ENCODE measurements at places on chromosomes 11 and 22.

DNA sequence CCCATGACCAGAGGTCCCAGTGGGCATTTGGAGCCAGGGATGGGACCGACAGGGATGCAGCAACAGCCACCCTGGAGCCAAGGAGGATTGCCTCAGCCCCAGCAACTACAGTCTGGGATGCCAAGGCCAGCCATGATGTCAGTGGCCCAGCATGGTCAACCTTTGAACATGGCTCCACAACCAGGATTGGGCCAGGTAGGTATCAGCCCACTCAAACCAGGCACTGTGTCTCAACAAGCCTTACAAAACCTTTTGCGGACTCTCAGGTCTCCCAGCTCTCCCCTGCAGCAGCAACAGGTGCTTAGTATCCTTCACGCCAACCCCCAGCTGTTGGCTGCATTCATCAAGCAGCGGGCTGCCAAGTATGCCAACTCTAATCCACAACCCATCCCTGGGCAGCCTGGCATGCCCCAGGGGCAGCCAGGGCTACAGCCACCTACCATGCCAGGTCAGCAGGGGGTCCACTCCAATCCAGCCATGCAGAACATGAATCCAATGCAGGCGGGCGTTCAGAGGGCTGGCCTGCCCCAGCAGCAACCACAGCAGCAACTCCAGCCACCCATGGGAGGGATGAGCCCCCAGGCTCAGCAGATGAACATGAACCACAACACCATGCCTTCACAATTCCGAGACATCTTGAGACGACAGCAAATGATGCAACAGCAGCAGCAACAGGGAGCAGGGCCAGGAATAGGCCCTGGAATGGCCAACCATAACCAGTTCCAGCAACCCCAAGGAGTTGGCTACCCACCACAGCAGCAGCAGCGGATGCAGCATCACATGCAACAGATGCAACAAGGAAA lies 27.3 kb upstream of the L3MBTL2 start:
- DNase-seq, result no peak

DNA sequence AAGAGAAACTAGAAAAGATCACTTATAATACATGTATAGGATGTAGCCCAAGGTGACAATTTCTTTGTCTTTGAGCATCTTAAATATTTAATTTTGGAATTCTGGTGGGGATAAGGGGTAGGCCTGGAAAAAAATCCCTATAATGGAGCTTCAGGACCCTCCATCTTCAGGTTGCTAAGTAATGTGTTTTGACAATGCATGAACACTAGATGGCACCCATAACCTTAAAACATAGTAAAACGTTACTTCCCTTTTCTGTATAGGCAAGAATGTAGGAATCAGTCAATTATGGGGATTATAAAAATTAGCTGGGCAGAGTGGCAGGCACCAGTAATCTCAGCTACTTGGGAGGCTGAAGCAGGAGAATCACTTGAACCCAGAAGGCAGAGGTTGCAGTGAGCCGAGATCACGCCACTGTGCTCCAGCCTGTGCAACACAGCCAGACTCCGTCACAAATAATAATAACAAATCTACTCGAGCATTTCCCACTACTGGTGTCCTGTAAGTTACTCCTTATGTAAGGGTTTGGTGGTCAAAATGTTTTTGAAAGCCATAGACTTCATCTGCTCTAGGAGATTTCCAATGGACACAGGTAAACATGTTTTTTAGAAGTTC lies 541.9 kb upstream of the CCDC90B start:
- DNase-seq, result no peak

DNA sequence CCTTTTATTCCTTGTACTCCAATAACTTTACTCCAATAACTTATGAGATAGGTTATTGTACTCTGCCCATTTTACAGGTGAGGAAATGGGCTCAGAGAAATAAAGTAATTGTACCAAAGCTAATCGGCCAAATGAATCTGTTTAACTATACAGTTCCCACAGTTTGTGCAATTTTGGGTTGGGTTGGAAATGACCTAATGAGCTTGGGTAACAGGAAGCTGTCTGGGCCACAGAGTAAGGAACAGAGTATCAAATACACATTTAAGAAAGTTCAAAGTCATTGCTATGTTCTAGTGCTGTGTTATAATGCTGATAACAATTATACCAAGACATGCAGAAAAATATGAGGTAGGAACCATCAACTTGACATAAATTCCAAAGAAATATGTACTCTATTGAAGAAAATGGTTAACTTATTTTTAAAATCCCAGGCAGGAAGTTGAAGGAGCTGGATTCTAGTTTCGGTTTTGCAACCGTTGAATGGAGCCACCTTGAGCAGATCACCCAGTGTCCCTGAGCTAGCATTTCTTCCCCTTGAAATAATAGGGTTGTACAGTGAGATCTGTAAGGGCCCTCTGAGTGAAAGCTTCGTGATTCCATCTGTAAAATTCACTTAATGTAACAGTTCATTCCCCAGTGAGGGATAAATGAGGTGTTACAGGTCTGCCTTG lies 360.9 kb upstream of the NARS2 start:
- DNase-seq, result no peak

GRCh38 chr11:12193515-12194336 lies 83.3 kb downstream of the MICAL2 start:
- DNase-seq, result no peak

GRCh38 chr22:42994276-42994916 lies 20.6 kb downstream of the PACSIN2 start:
- DNase-seq, result no peak

GRCh38 chr11:73404048-73404447 lies 27.8 kb downstream of the RELT start:
- no peak for DNase-seq

GRCh38 chr11:129224538-129224937 lies 32.4 kb upstream of the ARHGAP32 start:
- DNase-seq, result no peak

GRCh38 chr11:132472411-132473172 lies 1059.7 kb downstream of the OPCML start:
- no peak for DNase-seq

DNA sequence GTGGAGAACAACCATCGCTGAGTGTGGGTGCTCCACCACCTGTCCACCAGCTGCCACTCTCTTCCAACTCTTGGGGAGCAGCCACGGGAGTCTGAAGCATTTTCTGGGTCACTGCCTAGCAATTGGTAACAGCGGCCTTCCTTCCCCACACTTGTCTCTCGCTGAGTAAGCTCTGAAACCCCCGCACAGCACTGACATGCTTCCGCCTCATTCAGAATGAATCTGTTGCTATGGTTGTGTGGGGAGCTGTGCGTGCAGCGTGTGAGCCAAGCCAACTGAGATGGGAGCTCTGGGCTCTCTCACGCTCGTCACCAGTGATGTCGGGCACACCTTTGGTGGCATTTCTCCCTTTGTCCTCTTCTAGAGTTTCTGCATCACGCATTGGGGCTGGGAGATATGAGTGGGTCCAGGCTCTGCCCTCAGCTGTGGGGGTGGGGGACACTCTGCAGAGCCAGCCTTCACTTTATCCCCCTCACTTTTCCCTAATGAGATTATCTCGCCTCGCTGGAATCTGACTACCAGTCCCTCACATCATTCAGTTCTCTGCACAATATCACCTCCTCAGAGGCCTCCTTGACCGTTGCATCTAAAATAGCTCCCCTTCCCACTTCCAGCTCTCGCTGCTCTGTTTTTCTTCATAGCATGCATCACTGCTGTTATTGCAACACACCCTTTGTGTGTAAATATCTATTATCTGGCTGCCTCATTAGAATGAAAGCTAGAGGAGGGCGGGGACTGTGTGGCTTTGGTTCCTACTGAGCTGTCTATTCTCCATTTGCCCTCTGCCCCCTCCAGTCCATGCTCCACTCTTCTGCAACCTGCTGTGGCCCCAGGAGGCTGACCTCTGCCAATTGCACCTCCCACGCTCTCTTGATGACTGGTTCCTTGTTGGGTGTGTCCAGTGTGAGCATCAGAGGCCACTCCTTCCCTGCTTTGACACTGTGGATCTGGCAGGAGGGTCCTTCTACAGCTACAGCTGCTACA lies 569.9 kb upstream of the CADM1 start:
- no peak for DNase-seq

DNA sequence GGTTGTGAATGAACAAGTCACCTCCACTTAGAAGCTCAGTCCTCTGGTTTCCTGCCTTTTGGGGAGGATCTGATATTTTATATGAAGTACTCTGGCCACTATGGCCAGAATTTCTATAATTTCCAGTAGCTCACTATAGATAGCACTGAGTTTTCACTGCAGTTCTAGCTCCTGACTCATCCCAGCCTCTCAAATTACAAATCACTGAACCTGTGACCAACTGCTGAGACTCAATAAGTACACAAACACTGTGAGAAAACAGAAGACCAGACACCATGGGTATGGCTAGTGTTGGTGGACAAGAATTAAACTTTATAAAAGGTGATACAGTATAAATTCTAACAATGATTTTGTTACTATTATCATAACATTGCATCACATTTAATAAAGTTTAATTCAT lies 47.1 kb upstream of the UCP3 start:
- no peak for DNase-seq

DNA sequence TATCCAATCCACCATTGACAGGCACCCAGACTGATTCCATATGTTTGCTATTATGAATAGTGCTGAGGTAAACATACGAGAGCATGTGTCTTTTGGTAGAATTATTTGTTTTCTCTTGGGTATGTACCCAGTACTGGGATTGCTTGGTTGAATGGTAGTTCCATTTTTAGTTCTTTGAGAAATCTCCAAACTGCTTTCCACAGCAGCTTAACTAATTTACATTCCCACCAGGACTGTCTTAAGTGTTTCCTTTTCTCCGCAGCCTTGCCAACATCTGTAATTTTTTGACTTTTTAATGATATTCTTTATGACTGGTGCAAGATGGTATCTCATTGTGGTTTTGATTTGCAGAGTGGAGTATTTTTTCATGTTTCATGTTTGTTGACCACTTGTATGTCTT lies 8.3 kb downstream of the FDX1 start:
- DNase-seq, result no peak

DNA sequence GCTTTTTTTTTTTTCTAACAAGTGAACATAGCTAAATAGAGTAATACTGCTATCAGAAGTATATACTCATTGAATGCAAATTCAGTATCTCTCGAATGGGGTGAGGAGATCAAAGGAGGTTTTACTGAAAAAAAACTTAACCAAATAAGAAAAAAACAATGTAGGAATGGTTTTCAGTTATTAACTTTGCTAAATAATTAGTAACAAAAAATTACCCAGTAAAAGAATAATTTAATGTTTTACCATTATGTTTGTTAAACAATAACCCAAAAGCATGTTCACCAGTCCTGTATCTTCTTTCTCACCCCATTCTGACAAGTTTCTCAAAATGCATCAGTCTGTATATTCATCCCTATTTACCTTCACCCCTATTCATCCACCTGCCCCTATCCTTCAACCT lies 22.6 kb upstream of the CTSC start:
- DNase-seq, result no peak

DNA sequence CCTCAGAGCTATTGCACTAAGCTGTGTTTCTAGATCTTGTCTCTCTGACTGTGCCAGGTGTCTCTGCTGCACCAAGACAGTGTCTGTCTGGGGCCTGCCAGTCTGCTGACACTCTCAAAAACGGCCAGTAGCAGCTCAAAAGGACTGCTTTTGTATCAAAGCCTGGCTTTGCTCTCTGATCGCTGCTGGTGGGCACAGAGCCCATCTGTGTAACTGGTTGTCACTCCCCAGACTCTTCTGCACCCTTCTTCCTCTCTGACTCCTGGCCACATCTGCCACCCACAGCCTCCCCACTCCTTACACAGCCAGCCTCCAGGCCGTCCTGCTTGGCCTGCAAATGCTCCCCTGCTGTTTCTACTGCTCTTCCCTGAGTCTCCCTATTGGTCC lies 26.5 kb downstream of the MED15 start:
- no peak for DNase-seq

GRCh38 chr22:30206944-30207343 lies 39.6 kb downstream of the LIF start:
- DNase-seq, result no peak

DNA sequence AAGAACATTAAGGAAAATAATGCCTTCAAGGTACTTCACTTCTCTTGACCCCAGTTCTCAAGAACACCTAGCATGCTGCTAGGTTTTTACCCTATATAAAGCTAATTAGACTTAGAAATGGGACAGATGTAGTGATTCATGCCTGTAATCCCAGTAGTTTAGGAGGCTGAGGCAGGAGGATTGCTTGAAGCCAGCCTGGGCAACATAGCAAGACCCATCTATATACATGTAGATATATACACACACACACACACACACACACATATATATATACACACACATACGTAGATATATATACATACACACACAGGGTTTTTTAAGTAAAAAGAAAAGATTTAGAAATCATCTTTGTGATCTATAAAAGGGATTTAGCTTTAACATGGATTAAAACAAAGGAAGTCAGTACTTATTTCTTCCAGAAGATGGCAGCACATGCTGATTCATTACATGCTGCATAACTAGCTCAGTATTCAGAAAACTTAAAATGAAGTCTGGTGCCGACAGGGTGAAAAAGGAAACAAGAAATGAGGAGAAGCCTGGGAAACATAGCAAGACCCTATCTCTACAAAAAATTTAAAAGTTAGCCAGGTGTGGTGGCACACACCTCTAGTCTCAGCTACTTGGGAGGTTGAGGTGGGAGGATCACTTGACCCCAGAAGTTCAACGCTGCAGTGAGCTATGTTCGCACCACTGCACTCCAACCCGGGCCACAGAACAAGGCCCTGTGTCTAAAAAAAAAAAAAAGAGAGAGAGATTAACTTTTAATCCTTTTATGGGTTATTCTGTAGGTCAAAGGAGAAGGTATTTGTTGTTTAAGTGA lies 28.5 kb upstream of the RBX1 start:
- DNase-seq, result no peak

DNA sequence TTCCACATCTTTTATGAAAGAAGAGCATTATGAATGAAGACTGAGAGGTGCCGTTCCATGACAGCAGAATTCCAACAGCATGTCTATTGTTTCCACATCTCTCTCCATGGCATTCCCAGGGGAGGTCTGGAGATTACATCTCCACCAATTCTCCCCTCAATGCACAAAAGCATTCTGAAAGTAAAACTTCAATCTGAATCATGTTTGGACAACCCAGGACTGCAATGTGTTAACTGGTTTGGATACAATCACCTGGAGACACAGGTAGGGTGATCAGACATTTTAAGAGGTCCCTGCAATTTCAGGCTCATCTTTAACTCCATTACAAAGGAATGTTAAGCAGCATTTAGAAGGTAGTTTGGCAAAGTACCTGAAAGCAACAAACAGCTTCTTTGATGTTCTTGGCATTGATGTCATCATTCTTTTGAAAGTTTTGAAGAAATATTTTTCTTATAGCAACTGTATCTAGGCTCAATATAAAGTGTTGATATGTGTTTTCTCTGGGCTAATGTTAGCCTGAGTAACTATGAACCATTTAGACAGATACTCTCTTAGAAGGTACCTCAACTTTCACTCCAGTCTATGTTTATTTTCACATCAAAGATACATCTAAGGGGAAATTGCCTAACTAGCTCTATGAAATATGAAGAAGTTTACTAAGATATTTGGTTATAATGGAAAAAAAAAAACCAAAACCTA lies 181.4 kb upstream of the MTMR2 start:
- DNase-seq, result no peak

DNA sequence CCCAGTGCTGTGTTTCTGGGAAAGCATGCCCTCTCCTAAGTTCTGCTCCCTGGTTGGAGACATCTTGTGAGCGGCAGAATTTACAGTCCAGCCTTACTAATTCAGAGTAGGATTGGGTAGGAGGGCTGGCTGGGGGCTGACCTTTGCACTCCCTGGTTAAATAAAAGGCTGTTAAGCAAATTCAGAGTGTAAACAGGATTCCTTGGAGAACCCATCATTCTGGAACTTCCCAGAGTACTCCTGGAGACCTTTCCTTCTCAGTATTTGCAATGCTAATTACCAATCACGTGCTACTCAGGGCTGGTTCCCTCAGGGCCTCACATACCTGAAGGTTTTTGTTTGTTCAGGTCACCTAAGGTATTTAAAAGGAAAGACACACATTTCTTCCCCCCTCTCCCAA lies 340.2 kb downstream of the TBC1D22A start:
- no peak for DNase-seq
